ENCODE measurements at places on chromosomes 5 and 9.

GRCh38 chr5:133363807-133364587 is 248.3 kb downstream of the FSTL4 start:
- DNase-seq, result no peak

DNA sequence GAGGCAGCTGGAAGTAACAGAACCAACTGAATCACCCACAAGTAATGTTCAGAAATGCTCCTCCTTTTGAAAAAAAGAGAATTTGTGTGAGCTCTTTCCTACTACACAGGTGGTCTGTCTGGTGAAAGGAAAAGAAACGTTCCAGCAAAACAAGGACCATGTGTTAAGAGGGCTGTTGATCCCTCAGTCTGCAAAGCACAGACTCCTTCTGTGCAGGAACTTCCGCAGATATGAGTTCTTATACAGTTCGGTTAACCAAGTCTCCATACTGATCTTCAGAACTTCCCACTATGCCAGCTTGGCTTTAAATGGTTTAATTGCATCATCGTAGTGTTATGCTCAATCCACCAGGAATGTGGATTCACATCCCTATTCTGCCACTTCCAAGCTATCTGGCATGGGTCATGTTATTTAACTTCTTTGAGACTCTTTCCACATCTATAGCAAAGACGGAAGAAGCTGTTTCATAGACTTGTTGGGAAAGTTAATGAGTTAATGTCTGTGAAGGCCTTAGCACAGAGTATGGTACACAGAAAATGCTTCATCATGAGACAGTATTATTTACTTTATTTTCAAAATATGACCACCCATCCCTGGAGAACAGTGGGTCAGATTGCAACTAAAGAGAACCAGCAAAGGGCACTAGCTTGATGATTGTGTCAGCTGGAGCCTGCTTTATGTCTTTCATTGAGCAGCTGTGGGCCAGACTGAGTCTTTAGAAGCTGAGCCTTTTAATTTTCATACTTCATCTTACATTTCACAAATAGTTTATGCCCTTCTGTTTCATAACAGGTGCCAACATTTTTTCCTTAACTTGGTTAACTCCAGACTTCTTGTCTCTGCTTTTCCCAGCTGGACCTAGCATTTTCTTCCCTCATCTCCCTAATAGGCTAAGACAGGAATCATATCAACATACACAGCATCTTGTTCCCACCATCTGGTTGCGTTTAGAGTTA is 89.9 kb downstream of the MAMDC2 start:
- no peak for DNase-seq

DNA sequence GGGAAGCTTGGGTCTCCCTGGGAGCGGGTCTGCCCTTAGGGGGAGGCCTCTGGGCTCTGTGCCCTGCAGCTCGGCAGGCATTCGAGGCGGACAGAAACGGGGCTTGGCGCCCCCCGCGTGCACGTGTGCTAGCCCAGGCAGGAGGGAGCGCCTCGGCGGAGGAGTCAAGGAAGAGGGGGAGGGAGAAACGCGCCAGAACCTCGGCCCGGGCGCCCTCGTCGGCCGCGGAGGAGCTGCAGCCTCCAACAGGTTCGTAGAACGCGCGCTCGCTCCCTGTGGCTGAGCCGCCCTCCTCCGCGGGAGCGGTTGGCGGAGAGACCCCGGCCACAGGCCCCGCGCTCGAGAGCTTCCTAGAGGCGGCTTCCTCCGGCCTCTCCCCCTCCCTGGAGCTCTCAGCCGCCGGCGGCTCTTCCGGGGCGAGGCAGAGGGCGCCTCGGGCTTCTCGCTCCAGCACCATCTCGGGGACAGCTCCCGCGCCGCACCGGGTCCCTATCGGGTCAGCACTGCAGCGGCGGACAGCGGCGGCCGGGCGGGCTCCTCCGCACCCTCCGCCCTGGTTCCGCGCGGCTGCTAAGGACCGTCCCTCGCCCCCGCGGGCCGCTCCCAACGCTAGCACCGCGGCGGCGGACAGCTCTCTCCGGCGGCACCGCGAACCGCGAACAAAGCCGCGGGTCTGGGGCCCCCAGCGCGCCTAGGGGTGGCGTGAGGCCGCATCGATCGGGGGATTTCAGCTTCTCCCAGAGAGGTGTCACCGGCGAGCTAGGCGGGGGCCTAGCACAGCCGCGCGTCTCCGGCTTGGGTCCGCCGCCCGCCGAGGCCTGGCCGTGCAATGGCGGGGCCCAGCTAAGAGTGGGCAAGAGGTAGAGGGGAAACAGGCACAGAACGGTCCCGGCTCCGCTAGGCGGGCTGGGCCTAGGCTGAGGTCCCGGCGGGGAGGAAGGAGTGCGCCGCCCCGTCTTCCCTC is 74.6 kb upstream of the CPLX2 start:
- DNase-seq, result peak; percentile 82

DNA sequence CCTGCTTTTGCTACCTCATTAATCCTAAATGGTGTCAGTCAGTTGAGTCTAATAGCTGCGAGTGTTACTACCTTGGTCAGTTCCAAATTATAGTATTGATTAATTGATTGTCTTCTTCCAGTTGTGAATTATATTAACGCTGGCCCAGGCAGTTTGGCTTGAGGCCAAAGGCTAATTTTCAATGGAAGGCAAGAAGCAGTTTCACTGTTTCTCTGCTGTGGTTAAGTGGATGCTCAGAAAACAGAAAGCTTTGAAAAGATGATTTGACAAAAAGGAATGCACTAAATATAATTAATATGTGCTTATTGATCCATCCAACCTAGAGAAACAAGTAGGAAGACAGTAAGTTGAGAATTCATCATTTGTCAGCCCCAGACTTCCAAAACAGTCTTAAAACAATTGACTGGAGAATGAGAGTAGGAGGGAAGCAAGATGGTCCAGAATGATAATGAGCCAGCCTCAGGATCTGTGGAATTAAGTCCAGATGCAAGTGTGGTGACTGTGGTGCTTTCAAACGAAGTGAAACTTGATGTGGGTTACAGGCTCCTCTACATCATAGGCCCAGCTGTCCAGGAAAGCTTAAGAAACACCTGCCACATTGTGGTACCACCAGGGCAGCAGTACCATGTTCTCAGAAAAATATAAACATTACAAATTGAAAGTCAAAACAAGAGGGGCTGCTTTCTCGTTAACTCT is 1371.0 kb upstream of the DMAC1 start:
- no peak for DNase-seq

DNA sequence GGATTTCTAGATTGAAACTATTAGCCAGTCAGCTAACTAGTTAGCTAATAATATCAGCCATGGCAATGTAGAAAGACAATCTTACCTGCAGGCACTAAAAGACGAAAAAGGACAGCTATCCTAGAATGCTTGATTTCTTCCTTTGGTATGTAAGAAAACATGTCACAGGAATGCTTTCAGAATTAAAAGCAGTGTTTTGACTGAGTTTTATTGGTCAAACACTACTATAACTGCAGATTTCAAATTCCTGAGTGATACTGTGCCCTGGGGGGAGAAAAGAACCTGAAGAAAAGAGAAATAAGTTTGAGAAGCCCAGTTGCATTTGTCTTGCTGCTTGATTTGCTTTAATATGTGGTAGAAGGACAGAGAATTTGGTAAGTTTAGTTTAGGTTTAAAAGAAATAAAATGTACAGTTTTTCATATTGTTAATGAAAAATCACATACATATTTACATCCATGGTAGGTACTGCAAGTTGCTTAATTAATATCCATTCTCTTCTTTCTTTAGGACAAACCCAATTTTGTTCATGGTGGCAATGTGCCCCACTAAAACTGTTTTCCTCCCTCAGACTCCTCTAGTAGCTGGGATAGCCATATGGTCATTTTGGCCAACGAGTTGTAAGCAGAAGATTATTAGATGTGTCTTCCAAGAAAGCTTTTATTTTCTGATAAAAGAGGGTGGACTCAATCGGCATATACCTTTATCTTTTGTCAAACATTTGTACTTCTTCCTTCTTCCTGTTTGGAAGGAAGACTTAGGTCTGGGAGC is 4.3 kb upstream of the FAM169A start:
- DNase-seq, result no peak

- DNase-seq, result no peak
These were observed 200.7 kb upstream of the TBC1D2 start for GRCh38 chr9:98456156-98456613.

Measured in H54 (cell line).